ENCODE measurements at places on chromosomes 5 and 9.

DNA sequence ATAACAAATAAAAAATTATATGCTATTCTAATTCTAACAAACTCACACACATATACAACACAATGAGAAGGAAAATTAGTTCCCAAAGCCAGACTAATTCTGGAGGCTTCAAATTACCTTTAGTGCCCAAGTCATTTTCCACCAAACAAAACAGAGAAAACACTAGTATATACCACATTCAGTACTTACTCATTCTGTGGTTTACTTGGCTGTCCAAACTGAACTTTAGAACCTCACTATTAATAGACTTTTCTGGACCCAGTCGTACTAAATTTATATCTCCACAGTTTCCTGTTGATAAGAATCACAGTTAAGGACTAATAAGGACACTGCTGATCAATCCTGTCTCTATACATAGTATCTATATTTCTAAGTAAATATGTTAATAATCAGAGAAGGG, 66.4 kb downstream of the SETX start:
- no peak for DNase-seq

GRCh38 chr9:127308652-127309434, 44.3 kb downstream of the GARNL3 start:
- no peak for DNase-seq

DNA sequence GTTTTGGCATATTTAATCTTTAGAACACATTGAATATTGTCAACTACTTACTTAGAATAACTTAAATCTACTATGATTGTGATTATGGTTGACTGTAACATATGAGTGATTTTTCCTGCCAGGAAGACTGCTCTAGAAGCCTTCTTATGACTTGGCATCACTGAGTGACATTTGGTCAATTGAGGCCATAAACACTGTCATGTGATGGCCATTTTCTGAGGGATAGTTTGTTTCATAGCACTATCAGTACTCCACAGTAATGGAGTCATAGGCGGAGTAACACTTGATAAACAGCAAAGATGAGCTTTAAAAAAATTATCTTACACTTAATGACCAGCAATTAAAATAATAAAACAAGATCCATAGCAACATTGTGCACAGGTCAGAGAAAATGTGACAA, 31.0 kb downstream of the C9orf40 start:
- DNase-seq, result no peak

- no peak for DNase-seq
Observed at GRCh38 chr5:78983601-78984438, 1.3 kb downstream of the ARSB start.

DNA sequence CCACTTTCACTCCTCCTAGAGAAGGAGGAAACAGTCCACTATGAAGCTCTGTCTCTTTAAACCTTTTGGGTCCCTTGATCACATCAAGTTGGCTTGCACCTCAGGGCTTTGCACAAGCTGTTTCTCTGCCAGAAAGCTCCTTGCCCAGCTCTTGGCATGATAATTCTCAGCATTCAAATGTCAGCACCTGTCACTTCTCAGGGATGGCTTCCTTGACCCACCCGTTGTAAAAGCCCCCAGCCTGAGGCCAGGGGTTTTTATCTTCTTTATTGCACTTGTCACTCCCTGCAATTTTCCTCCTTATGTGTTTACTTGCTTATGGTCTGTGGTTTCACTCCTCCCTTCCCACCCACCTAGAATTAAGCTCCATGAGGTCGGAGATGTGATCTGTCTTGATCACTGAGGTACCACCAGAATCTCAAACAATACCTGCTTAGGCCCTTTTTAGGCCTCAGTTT, 200.7 kb upstream of the TBC1D2 start:
- DNase-seq, result no peak

GRCh38 chr5:79628811-79629210, 16.6 kb downstream of the TENT2 start:
- no peak for DNase-seq

- no peak for DNase-seq
Observed at GRCh38 chr5:588406-588995, 23.6 kb upstream of the CEP72 start.

- peak; percentile 28 for DNase-seq
Observed at GRCh38 chr5:151772029-151772845, 483 bp downstream of the G3BP1 start.

- DNase-seq, result no peak
Observed at GRCh38 chr5:170145462-170145861, 39.8 kb downstream of the FOXI1 start.

Measured in effector CD4-positive, alpha-beta T cell (primary cell).